Activated CD4-positive, alpha-beta memory T cell treated with anti-CD3 and anti-CD28 coated beads for 36 hours (primary cell): ENCODE measurements at places on chromosomes 2 and 18. TPM values are rescaled to one million over a fixed set of nuclear protein-coding genes. Genes with fewer than 3 reads are reported as not detected.

The IL36RN gene
- not detected for total RNA-seq

The UGT1A6 gene
- total RNA-seq: not detected

The PPP3R1 gene
- 76.2 TPM for total RNA-seq

The ATOH8 gene
- not detected for total RNA-seq

The IL1RL2 gene
- total RNA-seq: 1.7 TPM

The C1GALT1C1L gene
- not detected for total RNA-seq

The ERMN gene
- 1.5 TPM for total RNA-seq

The DSG4 gene
- not detected for total RNA-seq

The GORASP2 gene
- 64.5 TPM for total RNA-seq

The SAP130 gene
- 21.8 TPM for total RNA-seq

GRCh38 chr2:88606371-88607030 lies 20.8 kb downstream of the EIF2AK3 start:
- H3K4me1 ChIP-seq: peaks cover 12% of the 10 kb centered on the region
- DNase-seq: no peak
- no peaks in the 10 kb centered on the region for H3K27me3 ChIP-seq
- H3K36me3 ChIP-seq: peaks cover 2% of the 10 kb centered on the region
- H3K4me3 ChIP-seq: no peak overlapping the region

GRCh38 chr2:10549195-10549594 lies 101.1 kb upstream of the ODC1 start:
- H3K27me3 ChIP-seq: peaks cover 28% of the 10 kb centered on the region
- no peak overlapping the region for H3K4me3 ChIP-seq
- no peaks in the 10 kb centered on the region for H3K36me3 ChIP-seq
- H3K27ac ChIP-seq: no peak overlapping the region
- peaks cover 13% of the 10 kb centered on the region for H3K4me1 ChIP-seq

GRCh38 chr2:95266781-95267430 lies 7.3 kb upstream of the PROM2 start:
- no peaks in the 10 kb centered on the region for H3K36me3 ChIP-seq
- H3K4me3 ChIP-seq: no peak overlapping the region
- H3K27me3 ChIP-seq: peaks cover 5% of the 10 kb centered on the region
- H3K27ac ChIP-seq: no peak overlapping the region
- no peaks in the 10 kb centered on the region for H3K4me1 ChIP-seq

DNA sequence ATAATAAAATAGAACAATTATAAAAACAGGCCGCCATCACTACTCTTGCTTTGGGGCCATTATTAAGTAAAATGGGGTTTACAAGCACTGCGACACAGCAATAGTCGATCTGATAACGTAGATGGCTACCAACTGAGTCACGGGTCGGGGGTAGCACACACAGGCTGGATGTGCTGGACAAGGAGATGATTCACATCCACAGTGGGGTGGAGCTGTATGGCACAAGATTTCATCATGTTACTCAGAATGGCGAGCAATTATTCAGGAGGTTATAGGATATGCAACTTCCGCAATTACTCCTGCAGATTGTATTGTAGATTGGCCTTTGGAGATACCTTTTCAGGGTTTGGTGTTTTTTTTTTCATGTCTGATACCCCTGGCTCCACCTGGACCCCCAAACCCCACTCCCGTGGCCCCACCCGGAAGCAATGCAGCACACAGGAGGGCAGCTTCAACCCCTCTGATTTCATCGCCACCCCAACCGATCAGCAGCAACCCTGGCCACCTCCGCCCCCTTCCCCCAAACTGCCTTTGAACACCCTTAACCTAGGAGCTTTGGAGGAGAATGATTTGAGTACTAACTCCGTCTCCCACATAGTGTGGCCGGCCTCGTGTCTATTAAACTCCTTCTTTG lies 21.4 kb upstream of the MLPH start:
- H3K36me3 ChIP-seq: no peaks in the 10 kb centered on the region
- no peaks in the 10 kb centered on the region for H3K4me1 ChIP-seq
- no peak overlapping the region for H3K27ac ChIP-seq

GRCh38 chr2:28224648-28225472 lies 167.8 kb upstream of the FOSL2 start:
- no peaks in the 10 kb centered on the region for H3K36me3 ChIP-seq
- DNase-seq: no peak
- H3K4me3 ChIP-seq: no peak overlapping the region
- no peaks in the 10 kb centered on the region for H3K27me3 ChIP-seq
- peaks cover 4% of the 10 kb centered on the region for H3K4me1 ChIP-seq

- H3K4me1 ChIP-seq: no peaks in the 10 kb centered on the region
- H3K27ac ChIP-seq: no peak overlapping the region
- DNase-seq: no peak
- H3K27me3 ChIP-seq: peaks cover 2% of the 10 kb centered on the region
- no peaks in the 10 kb centered on the region for H3K36me3 ChIP-seq
- H3K4me3 ChIP-seq: no peak overlapping the region
Measured at GRCh38 chr2:15731889-15732271, 140.2 kb downstream of the DDX1 start.

GRCh38 chr18:13216092-13216582 lies 2.4 kb upstream of the LDLRAD4 start:
- peaks cover 40% of the 10 kb centered on the region for H3K27me3 ChIP-seq
- peaks cover 19% of the 10 kb centered on the region for H3K4me1 ChIP-seq
- H3K36me3 ChIP-seq: no peaks in the 10 kb centered on the region
- peak; percentile 77 for DNase-seq
- no peak overlapping the region for H3K27ac ChIP-seq

- no peaks in the 10 kb centered on the region for H3K27me3 ChIP-seq
- no peak for DNase-seq
- no peak overlapping the region for H3K27ac ChIP-seq
- H3K4me1 ChIP-seq: no peaks in the 10 kb centered on the region
Measured at GRCh38 chr2:53087262-53087873, 680.2 kb upstream of the CHAC2 start.

DNA sequence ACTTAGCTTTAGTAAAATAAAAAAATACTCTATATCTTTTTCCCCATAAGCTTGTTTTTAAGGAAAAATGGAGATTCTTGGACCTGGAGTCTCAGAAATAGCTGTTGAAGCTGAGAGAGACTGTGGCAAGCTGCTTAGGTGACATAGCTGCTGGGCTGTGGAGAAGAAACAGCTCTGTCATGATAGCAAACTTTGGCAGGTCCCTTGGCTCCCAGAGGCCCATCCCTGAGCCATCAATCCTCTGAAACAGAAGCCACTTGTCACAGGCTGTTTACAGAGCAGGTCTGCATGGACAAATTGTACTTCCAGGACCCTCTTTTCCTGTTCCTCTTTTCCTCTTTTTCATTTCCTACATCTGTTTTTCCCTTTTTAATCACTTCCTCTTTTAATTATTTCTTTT lies 1370.1 kb upstream of the CRIM1 start:
- no peak for DNase-seq
- H3K4me3 ChIP-seq: no peak overlapping the region

DNA sequence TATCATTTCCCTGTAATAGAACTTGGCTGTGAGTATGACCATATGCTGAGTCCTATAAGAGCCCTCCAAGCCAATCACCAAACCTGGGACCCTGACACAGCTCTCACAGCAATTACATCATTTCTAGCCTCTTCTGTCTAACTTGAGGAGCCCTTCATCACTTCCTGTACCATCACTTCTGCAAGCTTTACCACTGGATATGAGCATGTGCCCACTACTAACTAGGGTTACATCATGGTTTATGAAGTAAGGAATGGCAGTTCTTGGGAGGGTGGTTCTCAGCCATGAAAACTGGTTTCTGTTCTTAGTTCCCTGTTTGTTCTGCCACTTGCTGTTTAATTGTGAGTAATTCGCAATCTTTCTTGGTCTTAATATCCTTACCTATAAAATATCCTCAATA lies 31.0 kb upstream of the EPB41L3 start:
- DNase-seq: no peak
- H3K27me3 ChIP-seq: peaks cover 6% of the 10 kb centered on the region
- no peak overlapping the region for H3K4me3 ChIP-seq
- no peaks in the 10 kb centered on the region for H3K4me1 ChIP-seq
- no peak overlapping the region for H3K27ac ChIP-seq

DNA sequence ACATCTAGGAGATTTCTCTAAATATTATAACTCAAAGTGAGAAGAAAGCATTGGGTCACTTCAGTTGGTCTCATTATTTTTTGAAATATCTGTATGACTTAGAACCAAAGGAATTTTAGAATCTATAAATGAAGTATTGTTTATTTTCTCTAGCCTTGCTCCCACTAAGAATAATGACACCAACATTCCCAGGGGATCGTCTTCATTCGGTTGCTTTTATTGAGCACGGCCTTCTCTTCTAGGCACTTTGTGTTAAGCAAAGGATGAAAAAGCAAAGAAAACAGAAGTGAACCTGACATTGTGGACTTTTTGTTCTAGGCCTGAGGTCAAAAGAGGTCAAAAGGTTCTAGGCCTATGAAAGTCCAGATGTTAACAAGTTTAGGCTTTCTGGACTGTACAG lies 231.9 kb downstream of the GALR1 start:
- H3K27ac ChIP-seq: no peak overlapping the region
- no peak for DNase-seq
- peaks cover 3% of the 10 kb centered on the region for H3K27me3 ChIP-seq
- no peak overlapping the region for H3K4me3 ChIP-seq
- H3K36me3 ChIP-seq: no peaks in the 10 kb centered on the region

GRCh38 chr2:101012706-101013181 lies 10.7 kb downstream of the RPL31 start:
- H3K27me3 ChIP-seq: no peaks in the 10 kb centered on the region
- DNase-seq: peak; percentile 24
- H3K27ac ChIP-seq: no peak overlapping the region
- H3K4me1 ChIP-seq: peaks cover 29% of the 10 kb centered on the region

- DNase-seq: no peak
- no peaks in the 10 kb centered on the region for H3K27me3 ChIP-seq
- H3K27ac ChIP-seq: no peak overlapping the region
- H3K4me1 ChIP-seq: no peaks in the 10 kb centered on the region
Measured at GRCh38 chr2:164032995-164033394, 297.2 kb upstream of the FIGN start.

GRCh38 chr2:85741833-85742455 lies 11.8 kb upstream of the ATOH8 start:
- peaks cover 35% of the 10 kb centered on the region for H3K27me3 ChIP-seq
- H3K4me3 ChIP-seq: no peak overlapping the region
- H3K4me1 ChIP-seq: no peaks in the 10 kb centered on the region
- no peak overlapping the region for H3K27ac ChIP-seq
- H3K36me3 ChIP-seq: no peaks in the 10 kb centered on the region

- H3K27me3 ChIP-seq: no peaks in the 10 kb centered on the region
- no peak for DNase-seq
- H3K27ac ChIP-seq: no peak overlapping the region
- peaks cover 6% of the 10 kb centered on the region for H3K36me3 ChIP-seq
- peaks cover 44% of the 10 kb centered on the region for H3K4me1 ChIP-seq
Measured at GRCh38 chr2:96520697-96521096, 15.5 kb upstream of the NEURL3 start.

- H3K27me3 ChIP-seq: no peaks in the 10 kb centered on the region
- no peak overlapping the region for H3K27ac ChIP-seq
- no peaks in the 10 kb centered on the region for H3K4me1 ChIP-seq
- no peaks in the 10 kb centered on the region for H3K36me3 ChIP-seq
Measured at GRCh38 chr2:59032499-59032898, 791.4 kb upstream of the FANCL start.

DNA sequence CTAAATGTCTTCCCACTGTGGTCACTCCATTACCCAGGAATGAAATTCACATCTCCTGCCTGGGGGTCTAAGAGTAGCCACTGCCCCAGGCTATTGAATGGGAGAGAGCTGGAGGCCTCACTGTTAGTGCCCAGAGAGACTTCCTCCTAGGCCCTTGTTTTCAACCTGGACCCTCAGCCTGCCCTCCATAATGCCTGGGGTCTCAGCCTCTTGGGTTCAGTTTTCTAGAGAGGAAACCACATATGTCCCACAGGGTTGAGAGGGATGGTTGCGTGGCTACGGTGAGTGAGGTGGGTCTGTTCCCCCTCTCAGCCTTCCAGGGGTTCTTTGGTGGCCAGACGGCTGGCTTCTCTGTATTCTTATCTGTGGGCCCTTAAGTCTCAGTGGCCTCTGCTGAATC lies 43.4 kb downstream of the SPATS2L start:
- no peak overlapping the region for H3K27ac ChIP-seq
- H3K36me3 ChIP-seq: peaks cover 1% of the 10 kb centered on the region
- H3K4me1 ChIP-seq: no peaks in the 10 kb centered on the region
- DNase-seq: no peak

- H3K4me3 ChIP-seq: no peak overlapping the region
- H3K36me3 ChIP-seq: no peaks in the 10 kb centered on the region
- no peak for DNase-seq
- H3K27me3 ChIP-seq: peaks cover 43% of the 10 kb centered on the region
- peaks cover 26% of the 10 kb centered on the region for H3K4me1 ChIP-seq
Measured at GRCh38 chr2:98084151-98084868, 2.7 kb upstream of the VWA3B start.

GRCh38 chr2:111148925-111149324 lies 28.2 kb downstream of the BCL2L11 start:
- no peak overlapping the region for H3K4me3 ChIP-seq
- H3K27ac ChIP-seq: no peak overlapping the region
- H3K27me3 ChIP-seq: peaks cover 2% of the 10 kb centered on the region
- H3K4me1 ChIP-seq: peaks cover 18% of the 10 kb centered on the region
- DNase-seq: no peak

DNA sequence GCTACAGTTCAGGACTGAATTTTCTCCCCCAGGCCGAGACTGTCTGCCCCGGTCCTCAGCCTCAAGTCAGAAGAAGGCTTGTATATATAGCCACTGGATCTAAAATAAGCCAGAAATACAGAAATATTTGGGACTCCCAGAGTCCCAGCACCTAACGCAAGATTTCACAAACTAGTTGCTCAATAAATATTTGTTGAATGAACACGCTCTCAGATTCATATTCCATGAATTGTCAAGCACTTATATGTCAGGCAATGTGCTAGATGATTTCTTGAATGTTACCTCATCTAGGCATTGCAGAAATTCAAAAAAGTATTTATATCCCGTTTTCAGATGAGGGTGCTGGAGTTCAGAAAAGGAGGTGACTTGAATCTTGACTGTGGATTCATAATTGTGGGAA lies 163.7 kb upstream of the KLHL29 start:
- no peak overlapping the region for H3K4me3 ChIP-seq
- H3K27ac ChIP-seq: no peak overlapping the region
- H3K27me3 ChIP-seq: no peaks in the 10 kb centered on the region
- H3K4me1 ChIP-seq: no peaks in the 10 kb centered on the region
- H3K36me3 ChIP-seq: no peaks in the 10 kb centered on the region
- DNase-seq: no peak

GRCh38 chr2:211367711-211368110 lies 811.3 kb downstream of the CPS1 start:
- H3K4me3 ChIP-seq: no peak overlapping the region
- DNase-seq: no peak
- no peak overlapping the region for H3K27ac ChIP-seq
- H3K4me1 ChIP-seq: no peaks in the 10 kb centered on the region

DNA sequence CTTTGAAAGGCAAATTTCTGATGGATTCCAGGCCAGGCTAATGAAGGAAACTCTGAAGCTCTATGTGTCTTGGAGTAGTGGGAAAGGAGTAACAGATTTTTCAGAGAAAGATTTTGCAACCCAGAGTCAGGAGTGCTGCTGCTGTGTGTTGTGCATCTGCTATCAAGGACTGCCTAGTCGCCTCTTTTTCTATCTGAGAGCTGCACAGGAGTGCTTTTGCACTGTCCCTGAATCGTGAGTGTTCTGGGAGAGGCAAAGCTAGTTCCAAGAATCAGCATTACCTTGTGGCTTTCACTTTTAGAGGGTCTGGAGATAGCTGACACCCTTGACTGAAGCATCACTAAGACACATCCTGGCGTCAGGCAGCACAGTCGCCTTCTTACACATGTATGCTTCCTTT lies 336.4 kb downstream of the PARD3B start:
- no peaks in the 10 kb centered on the region for H3K36me3 ChIP-seq
- peaks cover 25% of the 10 kb centered on the region for H3K4me1 ChIP-seq
- DNase-seq: peak; percentile 31
- no peak overlapping the region for H3K27ac ChIP-seq
- no peak overlapping the region for H3K4me3 ChIP-seq
